Activated CD4-positive, alpha-beta T cell treated with anti-CD3 and anti-CD28 coated beads, Interleukin-2, amount 10 ng/mL, durations not matched to agents 7 days and 5 days (primary cell): ENCODE measurements at places on chromosomes 5 and 9. TPM values are rescaled to one million over a fixed set of nuclear protein-coding genes. Genes with fewer than 3 reads are reported as not detected.

- H3K4me1 ChIP-seq: no peaks in the 10 kb centered on the region
- DNase-seq: no peak
- H3K27ac ChIP-seq: no peak overlapping the region
- no peak overlapping the region for H3K4me3 ChIP-seq
- H3K36me3 ChIP-seq: no peaks in the 10 kb centered on the region
These were observed 47.5 kb downstream of the EXD3 start for GRCh38 chr9:137375321-137376058.

OR13J1 gene
- not detected for total RNA-seq

DNA sequence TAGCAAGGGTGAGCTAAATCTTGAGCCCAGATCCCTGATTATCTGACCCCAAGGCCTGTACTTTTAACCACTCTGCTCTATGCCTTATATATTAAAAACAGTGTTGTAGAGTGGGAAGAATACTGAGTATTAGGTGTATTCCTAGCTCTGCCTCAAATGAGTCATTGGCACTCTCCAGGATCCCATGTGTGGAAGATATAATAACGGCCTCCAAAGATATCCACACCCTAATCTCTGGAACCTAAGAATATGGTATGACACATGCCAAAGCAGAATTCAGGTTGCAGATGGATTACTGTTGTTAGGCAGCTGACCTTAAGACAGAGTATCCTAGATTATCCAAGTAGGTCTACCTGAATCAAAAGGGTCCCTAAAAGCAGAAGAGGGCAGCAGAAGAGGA lies 110.8 kb downstream of the ADRB2 start:
- H3K4me3 ChIP-seq: no peak overlapping the region
- no peaks in the 10 kb centered on the region for H3K4me1 ChIP-seq
- H3K27ac ChIP-seq: no peak overlapping the region
- no peaks in the 10 kb centered on the region for H3K36me3 ChIP-seq
- peaks cover 4% of the 10 kb centered on the region for H3K27me3 ChIP-seq

ADAMTSL1 gene
- total RNA-seq: not detected

SV2C gene
- total RNA-seq: 0.10 TPM

SLCO4C1 gene
- total RNA-seq: 0.42 TPM

DNA sequence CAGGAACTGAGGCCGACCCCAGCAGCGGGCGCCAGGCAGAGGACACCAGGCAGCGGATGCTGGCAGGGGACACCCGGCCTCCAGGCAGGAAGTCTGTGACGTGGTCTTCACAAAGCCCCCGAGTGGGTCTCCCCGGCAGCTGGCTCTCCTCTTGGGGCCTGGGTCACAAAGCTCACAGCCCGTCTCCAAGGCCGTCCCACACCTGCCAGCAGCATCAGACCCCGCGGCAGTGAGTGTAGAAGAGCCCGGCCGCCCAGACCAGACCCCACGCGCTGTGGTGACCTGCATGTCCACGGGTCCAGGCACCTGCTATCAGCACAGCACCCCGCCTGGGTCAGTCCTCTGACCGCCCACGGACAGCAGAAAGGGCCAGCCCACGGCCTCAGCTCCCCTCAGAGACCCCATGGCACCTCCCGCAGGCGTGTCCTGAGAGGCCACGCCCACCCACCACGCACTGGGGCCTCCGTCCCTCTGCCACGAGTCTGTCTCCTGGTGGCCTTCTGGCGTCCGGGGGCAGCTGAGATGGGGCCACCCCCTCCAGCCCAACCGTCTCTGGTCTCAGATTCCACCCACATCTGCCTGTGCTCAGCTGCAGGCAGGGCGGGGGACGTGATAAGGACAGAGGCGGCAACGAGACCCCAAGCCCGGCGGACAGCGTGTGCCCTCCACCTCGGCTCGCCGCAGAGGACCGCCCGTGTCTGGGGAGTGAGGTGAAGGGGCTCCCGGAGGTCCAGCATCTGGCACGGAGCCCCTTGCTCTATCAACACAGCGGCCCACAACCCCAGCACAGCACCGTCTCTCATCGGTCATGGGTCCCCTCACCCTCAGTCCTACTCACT lies 34.2 kb downstream of the EXD3 start:
- H3K4me1 ChIP-seq: peaks cover 16% of the 10 kb centered on the region
- no peaks in the 10 kb centered on the region for H3K36me3 ChIP-seq
- no peaks in the 10 kb centered on the region for H3K27me3 ChIP-seq
- H3K27ac ChIP-seq: peak overlapping the region; percentile 97
- no peak for DNase-seq

GRCh38 chr9:118058227-118058626 lies 354.0 kb downstream of the TLR4 start:
- H3K27me3 ChIP-seq: no peaks in the 10 kb centered on the region
- no peak overlapping the region for H3K27ac ChIP-seq
- H3K4me1 ChIP-seq: no peaks in the 10 kb centered on the region
- DNase-seq: no peak

- H3K4me3 ChIP-seq: no peak overlapping the region
- H3K27ac ChIP-seq: no peak overlapping the region
- no peak for DNase-seq
- H3K4me1 ChIP-seq: peaks cover 32% of the 10 kb centered on the region
- H3K36me3 ChIP-seq: peaks cover 25% of the 10 kb centered on the region
These were observed 8.5 kb downstream of the CAMSAP1 start for GRCh38 chr9:135898634-135899407.

NIPAL4 gene
- 0.17 TPM for total RNA-seq

WWC1 gene
- 0.04 TPM for total RNA-seq

- no peak within 1 kb of the TSS for H3K4me3 ChIP-seq
- no peak for DNase-seq
- no peaks in the 10 kb centered on the region for H3K27me3 ChIP-seq
- H3K4me1 ChIP-seq: no peaks in the 10 kb centered on the region
- peaks cover 3% of the 10 kb centered on the region for H3K36me3 ChIP-seq
These were observed at the start of gene C1QTNF3 for GRCh38 chr5:34043099-34043876. TSS of gene C1QTNF3 (minus strand) at chr5:34043213. CDS start at chr5:34043125, 88 bp downstream.

DNA sequence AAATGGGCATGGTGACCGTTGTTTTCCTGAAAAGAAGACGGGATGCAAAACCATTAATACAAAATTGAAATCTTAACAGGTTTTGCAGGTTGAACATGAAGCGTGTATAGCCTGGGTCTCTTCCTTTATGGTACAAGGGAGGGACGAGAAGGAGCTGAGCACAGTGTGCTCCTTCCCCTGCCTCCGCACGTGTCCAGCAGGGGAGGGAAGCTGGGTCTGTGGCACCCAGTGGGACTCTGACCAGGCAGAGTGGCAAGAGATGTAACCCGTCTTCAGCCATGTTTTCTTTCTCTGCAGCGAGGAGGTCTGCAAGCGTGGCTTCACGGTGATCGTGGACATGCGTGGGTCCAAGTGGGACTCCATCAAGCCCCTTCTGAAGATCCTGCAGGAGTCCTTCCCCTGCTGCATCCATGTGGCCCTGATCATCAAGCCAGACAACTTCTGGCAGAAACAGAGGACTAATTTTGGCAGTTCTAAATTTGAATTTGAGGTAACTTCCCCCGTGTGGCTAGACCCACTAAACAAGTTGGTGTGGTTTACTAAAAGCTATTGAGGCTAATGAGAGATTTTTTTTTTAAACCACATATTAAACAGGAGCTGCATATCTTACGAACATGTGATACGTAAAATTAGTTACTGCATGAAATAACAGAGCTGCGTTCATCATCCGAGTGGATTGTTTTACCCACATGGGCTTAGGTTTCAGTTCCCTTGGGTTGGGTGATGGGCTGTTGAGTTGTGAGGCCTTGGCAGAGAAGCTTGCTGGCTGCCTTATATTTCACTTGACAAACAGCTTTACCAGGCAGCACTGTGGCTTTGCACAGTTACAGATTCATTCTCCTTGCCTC lies 143.7 kb downstream of the TRIO start:
- peaks cover under 1% of the 10 kb centered on the region for H3K4me1 ChIP-seq
- no peak overlapping the region for H3K4me3 ChIP-seq
- H3K36me3 ChIP-seq: no peaks in the 10 kb centered on the region
- no peaks in the 10 kb centered on the region for H3K27me3 ChIP-seq
- DNase-seq: no peak

HMMR gene
- 77.8 TPM for total RNA-seq

DNA sequence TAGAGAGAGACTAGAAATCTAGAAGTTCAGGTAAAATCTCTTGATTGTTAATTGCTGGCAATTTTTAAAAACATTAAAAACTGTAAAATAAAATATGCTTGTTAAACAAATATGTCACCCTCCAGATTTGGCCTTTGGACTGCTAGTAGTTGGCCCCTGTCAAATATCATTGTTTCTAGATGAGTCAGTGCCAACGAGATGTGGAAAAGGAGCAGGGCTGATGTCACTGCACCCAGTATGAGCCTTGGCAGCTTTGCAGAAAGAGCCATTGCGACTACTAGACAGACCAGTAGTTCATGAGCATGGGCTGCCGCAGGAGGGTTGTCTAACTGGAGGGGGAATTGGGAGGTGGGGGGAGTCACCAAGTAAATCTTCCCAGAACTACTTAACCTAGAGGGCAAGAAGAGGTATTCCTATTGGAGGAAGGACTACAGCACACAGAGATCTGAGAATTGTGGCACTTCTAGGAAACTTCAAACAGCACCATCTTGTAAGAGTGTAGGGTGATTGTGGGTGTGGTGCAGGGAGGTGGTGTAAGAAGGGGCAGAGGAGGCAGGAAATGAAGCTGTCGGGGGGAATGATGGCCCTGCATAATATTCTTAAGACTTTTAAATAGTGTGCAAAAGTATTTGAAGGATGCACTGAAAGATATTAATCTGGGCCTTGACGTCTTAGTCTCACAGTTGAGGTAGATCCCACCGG lies 7.1 kb upstream of the DOCK2 start:
- no peak for DNase-seq
- H3K4me1 ChIP-seq: peaks cover 5% of the 10 kb centered on the region
- no peak overlapping the region for H3K27ac ChIP-seq

- H3K27ac ChIP-seq: peak overlapping the region; percentile 73
- H3K4me1 ChIP-seq: peaks cover 18% of the 10 kb centered on the region
- H3K4me3 ChIP-seq: no peak overlapping the region
- peaks cover 6% of the 10 kb centered on the region for H3K36me3 ChIP-seq
- DNase-seq: no peak
- no peaks in the 10 kb centered on the region for H3K27me3 ChIP-seq
These were observed 78.1 kb downstream of the GPR21 start for GRCh38 chr9:123111427-123112014.

DNA sequence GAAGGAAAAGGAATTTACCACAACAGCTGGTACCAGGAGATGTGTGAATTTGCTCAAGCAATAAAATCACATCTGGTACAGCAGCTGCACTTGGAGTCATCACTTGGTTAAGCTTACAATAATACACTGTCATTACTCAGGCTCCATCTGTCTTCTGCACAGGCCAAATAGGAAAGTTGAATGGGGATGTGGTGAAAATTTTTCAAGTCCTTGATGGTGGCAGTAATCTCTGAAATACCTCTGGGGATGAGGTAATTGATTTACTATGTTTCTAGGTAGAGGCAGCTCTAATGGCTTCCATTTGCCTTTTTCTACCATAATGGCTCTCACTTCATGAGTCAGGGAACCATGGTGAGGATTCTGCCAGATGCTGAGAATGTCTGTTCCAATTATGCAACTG lies 206.8 kb upstream of the ATP10B start:
- no peak overlapping the region for H3K4me3 ChIP-seq
- DNase-seq: no peak
- no peaks in the 10 kb centered on the region for H3K4me1 ChIP-seq
- H3K27ac ChIP-seq: no peak overlapping the region
- no peaks in the 10 kb centered on the region for H3K36me3 ChIP-seq
- no peaks in the 10 kb centered on the region for H3K27me3 ChIP-seq

DNA sequence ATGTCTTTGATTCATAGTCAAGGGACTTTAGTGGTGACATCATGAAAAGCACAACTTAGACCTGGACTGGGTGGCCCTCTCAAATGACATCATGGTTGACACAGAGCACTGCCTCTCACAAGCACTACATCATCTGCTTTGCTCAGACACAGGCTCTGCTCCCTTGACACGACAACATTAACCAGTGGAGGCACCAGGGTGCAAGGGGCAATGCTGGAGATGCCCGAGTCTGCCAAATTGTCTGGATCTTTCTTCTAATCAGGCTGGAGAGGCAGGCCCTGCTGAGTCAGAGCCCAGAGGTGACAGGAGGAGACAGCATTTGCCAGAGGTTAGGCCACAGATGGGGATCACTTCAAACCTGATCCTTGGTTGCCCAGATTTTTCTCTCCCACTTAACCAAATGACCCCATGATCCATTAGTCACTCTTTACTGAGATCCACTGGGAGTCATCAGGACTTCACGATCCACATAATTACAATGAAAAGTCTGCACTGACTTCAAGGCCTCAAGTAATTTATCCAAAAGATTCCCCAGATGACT lies 174.4 kb downstream of the SLIT3 start:
- H3K27me3 ChIP-seq: no peaks in the 10 kb centered on the region
- H3K36me3 ChIP-seq: no peaks in the 10 kb centered on the region
- no peak overlapping the region for H3K4me3 ChIP-seq
- H3K27ac ChIP-seq: no peak overlapping the region
- DNase-seq: no peak

DMRT2 gene
- not detected for total RNA-seq

- H3K36me3 ChIP-seq: no peaks in the 10 kb centered on the region
- H3K4me3 ChIP-seq: no peak overlapping the region
- H3K27ac ChIP-seq: no peak overlapping the region
- DNase-seq: no peak
- H3K27me3 ChIP-seq: peaks cover 1% of the 10 kb centered on the region
- no peaks in the 10 kb centered on the region for H3K4me1 ChIP-seq
These were observed 433.9 kb upstream of the SLC30A5 start for GRCh38 chr5:68659881-68660280.

FGF10 gene
- total RNA-seq: not detected

- H3K4me3 ChIP-seq: no peak overlapping the region
- no peak for DNase-seq
- no peaks in the 10 kb centered on the region for H3K36me3 ChIP-seq
- H3K4me1 ChIP-seq: no peaks in the 10 kb centered on the region
- H3K27ac ChIP-seq: no peak overlapping the region
- H3K27me3 ChIP-seq: peaks cover 47% of the 10 kb centered on the region
These were observed 53.6 kb upstream of the APC start for GRCh38 chr5:112684121-112684520.

DNA sequence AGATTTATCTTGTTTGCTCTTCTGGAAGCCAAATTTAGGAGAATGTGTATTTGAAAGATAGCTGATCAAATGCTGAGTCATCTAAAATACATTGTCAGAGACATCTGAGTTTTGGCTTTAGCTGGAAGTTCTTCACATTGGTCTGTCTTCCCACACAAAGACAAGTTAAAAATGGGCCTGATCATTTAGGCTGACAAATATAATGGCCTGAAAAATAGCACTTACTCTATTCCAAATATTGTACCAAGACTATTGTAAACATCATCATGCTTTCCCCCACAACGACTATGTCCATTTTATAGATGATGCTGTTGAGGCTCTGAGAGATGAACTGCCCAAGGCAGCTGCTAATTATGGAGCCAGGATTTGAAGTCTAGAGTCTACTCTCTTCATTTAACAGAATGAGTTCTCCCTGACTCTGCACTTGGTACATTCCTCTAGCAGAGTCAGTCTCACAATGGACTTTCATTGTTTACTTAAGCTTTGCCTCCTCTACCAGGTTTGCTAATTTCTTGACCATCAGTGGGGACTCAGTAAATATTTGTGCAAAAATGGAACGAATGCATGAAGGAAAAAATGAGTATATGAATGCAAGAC lies 619.4 kb upstream of the KLF4 start:
- no peaks in the 10 kb centered on the region for H3K27me3 ChIP-seq
- no peak overlapping the region for H3K27ac ChIP-seq
- H3K4me1 ChIP-seq: no peaks in the 10 kb centered on the region
